ENCODE measurements at places on chromosomes 3 and 15. TPM values are rescaled to one million over a fixed set of nuclear protein-coding genes. Genes with fewer than 3 reads are reported as not detected.

ZNF710 gene
- total RNA-seq = 27.0 TPM

GNAT1 gene
- not detected for total RNA-seq

EPHA3 gene
- total RNA-seq = not detected

DNA sequence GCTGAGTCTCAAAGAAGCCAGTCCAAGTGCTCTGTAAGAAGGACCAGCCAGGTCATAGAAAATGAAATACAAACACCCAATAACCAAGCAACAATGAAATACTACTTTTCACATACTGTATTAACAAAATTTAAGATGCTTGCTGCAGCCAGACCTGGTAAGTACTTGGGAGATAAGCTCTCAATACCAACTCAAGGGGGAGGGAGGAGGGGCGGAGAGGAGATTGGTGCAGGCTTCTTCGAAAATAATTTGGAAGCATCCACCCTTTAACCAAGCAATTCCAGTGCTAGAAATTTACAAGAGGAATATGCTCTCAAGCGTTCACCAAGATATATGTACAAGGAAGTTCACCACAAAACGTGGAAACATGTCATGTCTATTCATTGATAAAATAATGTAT is 7.6 kb upstream of the LRRC2 start:
- H3K4me3 ChIP-seq = no peak overlapping the region
- DNase-seq = no peak
- H3K36me3 ChIP-seq = no peaks in the 10 kb centered on the region
- H3K4me1 ChIP-seq = no peaks in the 10 kb centered on the region

GRCh38 chr3:38497031-38497430 is 891 bp downstream of the EXOG start:
- peak overlapping the region; percentile 91 for H3K27ac ChIP-seq
- H3K27me3 ChIP-seq = no peaks in the 10 kb centered on the region
- H3K4me1 ChIP-seq = peaks cover 19% of the 10 kb centered on the region

- H3K36me3 ChIP-seq = peaks cover 3% of the 10 kb centered on the region
- peaks cover 7% of the 10 kb centered on the region for H3K27me3 ChIP-seq
- H3K27ac ChIP-seq = no peak overlapping the region
- peak; percentile 44 for DNase-seq
- H3K4me1 ChIP-seq = peaks cover 9% of the 10 kb centered on the region
Measured at GRCh38 chr3:109702252-109702651, 364.9 kb upstream of the DPPA4 start.

DNA sequence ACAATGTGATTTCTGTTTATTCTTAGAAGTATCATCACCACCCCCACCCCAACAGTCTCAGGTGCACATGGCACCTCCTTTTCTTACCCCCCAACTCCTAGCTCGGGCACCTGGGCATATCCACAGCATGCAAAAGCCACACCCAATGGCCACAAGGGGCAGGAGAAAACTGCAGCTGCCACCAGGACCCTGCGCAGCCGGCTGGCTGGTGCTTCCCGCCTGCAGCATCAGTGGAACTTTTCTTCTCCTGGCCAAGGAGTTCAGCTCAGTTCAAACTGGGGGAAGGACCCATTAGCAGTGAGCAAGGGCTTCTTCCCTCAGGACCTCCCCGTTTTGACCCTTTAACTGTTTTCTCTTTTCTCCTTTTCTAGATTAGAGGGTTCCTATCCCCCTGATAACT is 44.8 kb downstream of the TM4SF18 start:
- H3K27me3 ChIP-seq = no peaks in the 10 kb centered on the region
- no peak overlapping the region for H3K27ac ChIP-seq
- no peaks in the 10 kb centered on the region for H3K36me3 ChIP-seq
- no peak overlapping the region for H3K4me3 ChIP-seq

- H3K27me3 ChIP-seq = peaks cover 4% of the 10 kb centered on the region
- no peak for DNase-seq
- no peaks in the 10 kb centered on the region for H3K4me1 ChIP-seq
- H3K36me3 ChIP-seq = no peaks in the 10 kb centered on the region
- H3K4me3 ChIP-seq = no peak overlapping the region
- H3K27ac ChIP-seq = no peak overlapping the region
Measured at GRCh38 chr3:65955792-65956477, 82.8 kb downstream of the MAGI1 start.

DNA sequence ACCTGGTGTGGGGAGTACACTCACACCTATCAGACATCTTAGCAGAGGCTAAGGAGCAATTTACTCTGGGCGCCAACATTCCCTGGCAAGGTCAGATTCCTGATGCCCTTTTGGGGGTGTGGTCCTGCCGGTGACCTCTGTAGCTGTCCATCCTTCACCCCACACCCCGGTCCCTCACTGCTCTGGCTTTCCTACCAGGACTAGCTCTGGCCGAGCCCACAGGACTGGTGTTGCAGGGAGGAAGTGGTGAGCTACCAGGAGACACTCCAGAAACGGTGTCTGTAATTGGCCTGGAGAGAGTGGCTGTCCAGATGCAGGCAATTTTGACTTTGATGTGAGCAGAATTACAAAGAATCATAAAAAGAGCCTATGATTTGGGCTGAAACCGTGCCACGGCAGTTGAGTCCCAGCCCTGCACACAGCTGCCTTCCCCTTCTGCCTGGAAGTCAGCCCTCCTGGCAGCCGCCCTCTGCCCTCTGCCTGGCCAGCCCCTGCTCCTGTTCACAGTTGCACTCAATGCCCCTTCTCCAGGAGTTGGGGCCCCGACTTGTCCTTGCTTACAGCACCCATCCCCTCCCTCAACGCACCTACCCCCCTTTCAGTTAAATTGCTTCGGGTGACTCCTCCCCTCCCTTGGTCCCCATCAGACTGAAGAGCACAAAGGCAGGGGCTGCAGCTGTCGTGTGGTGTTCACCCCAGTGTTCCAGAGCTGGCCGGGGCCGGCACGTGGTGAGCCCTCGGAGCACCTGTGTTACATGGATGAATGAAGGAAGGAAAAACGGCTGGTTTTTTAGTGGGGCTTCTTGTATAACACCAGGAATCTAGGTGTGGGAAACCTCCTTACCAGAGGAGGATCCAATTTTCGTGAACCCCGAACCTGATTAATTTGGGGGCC is 80.2 kb upstream of the TPM1 start:
- no peak overlapping the region for H3K4me3 ChIP-seq
- no peak for DNase-seq
- no peak overlapping the region for H3K27ac ChIP-seq

ACTL6A gene
- total RNA-seq = 101 TPM

CELSR3 gene
- 7.5 TPM for total RNA-seq

ADAMTSL3 gene
- not detected for total RNA-seq

DNA sequence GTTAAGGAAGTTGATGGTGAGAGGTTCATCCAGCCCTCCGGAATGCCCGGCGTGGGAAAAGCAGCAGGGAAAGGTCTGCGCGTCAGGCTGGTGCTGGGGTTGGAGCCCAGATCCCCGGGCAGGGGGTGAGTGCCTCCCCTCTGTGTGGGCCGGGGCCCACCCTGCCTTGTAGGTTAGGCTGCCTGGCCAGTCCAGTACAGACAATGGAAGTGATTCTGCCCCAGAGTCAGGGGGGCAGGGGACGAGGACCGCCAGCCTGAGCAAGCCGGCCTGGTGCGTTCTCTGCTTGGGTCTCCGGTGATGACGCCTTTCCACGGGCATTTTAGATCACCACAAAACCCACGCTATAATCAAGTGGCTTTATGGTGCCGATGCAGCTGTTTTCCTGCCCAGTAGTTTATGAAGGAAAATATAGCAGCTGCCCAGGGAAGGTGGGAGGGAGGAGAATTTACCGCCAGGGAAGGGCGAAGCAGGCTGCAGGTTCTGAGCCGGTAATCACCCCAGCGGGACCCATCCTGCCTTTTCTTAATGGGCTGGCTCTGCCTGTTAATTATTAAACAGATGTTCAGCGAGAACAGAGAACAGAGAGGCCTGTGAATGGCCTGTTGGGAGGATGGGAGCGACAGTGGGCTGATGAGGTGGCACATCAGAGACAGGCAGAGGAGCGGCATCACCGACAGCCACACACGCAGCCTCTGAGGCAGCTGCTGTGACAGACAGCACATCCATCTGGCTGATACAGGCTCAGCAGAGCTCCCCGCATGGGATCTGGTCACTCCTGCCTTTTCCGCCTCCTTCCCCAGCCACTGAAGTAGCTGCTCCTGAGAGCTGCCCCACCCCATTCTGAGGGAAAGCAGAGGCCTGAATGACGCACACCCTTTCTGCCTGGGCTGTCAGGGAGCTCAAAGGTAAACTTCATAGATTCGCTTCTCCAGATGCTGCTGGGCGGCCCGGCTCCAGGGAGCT is 35.2 kb downstream of the BDH1 start:
- H3K27me3 ChIP-seq = no peaks in the 10 kb centered on the region
- H3K4me3 ChIP-seq = no peak overlapping the region
- no peak overlapping the region for H3K27ac ChIP-seq
- peaks cover 12% of the 10 kb centered on the region for H3K4me1 ChIP-seq

- no peak overlapping the region for H3K27ac ChIP-seq
- peaks cover 4% of the 10 kb centered on the region for H3K27me3 ChIP-seq
- H3K4me1 ChIP-seq = no peaks in the 10 kb centered on the region
- H3K4me3 ChIP-seq = no peak overlapping the region
- DNase-seq = no peak
- H3K36me3 ChIP-seq = no peaks in the 10 kb centered on the region
Measured at GRCh38 chr15:49815950-49816349, 195.1 kb downstream of the DTWD1 start.

GRCh38 chr15:28033443-28033842 is 65.7 kb downstream of the OCA2 start:
- H3K4me1 ChIP-seq = no peaks in the 10 kb centered on the region
- no peak overlapping the region for H3K27ac ChIP-seq
- H3K27me3 ChIP-seq = no peaks in the 10 kb centered on the region
- H3K4me3 ChIP-seq = no peak overlapping the region
- DNase-seq = no peak

GCSAM gene
- total RNA-seq = 11.7 TPM

- H3K4me1 ChIP-seq = peaks cover 8% of the 10 kb centered on the region
- no peak overlapping the region for H3K4me3 ChIP-seq
- no peak overlapping the region for H3K27ac ChIP-seq
- H3K27me3 ChIP-seq = peaks cover 50% of the 10 kb centered on the region
- DNase-seq = no peak
- no peaks in the 10 kb centered on the region for H3K36me3 ChIP-seq
Measured at GRCh38 chr15:51096976-51097375, 2.3 kb upstream of the TNFAIP8L3 start.

GRCh38 chr3:142450189-142450588 is 2.4 kb upstream of the XRN1 start:
- H3K36me3 ChIP-seq = peaks cover 24% of the 10 kb centered on the region
- H3K27me3 ChIP-seq = no peaks in the 10 kb centered on the region
- no peak for DNase-seq
- H3K4me3 ChIP-seq = no peak overlapping the region
- no peak overlapping the region for H3K27ac ChIP-seq
- H3K4me1 ChIP-seq = peaks cover 15% of the 10 kb centered on the region

RARRES1 gene
- total RNA-seq = not detected

- H3K4me1 ChIP-seq = peaks cover 4% of the 10 kb centered on the region
- no peaks in the 10 kb centered on the region for H3K27me3 ChIP-seq
- no peak for DNase-seq
- H3K36me3 ChIP-seq = no peaks in the 10 kb centered on the region
- H3K4me3 ChIP-seq = no peak overlapping the region
- no peak overlapping the region for H3K27ac ChIP-seq
Measured at GRCh38 chr3:171548917-171549316, 88.7 kb upstream of the TNIK start.

CFAP100 gene
- not detected for total RNA-seq

MOBP gene
- not detected for total RNA-seq

PODXL2 gene
- 1.3 TPM for total RNA-seq

DNA sequence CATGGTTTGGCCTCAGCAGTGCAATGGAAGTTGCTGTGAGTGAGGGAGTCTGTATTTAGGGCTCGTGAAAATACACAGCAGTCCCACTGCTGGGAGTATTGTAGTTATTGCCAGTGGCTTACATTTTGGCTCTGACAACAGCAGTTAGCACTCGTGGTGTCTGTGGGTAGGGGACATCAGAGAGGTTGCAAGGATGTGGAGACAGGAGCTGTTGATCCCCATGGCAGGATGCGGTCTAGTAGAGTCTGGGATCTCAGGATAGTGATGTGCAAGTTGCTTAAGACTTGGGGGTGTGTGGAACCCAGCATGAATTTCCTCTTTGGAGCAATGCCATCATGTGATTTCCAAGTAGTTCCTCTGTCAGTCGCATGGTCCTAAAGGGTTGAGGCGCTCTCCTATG is 59.9 kb downstream of the GALK2 start:
- peaks cover 21% of the 10 kb centered on the region for H3K4me1 ChIP-seq
- no peak for DNase-seq
- no peak overlapping the region for H3K4me3 ChIP-seq
- no peak overlapping the region for H3K27ac ChIP-seq
- H3K36me3 ChIP-seq = peaks cover 63% of the 10 kb centered on the region
- no peaks in the 10 kb centered on the region for H3K27me3 ChIP-seq

- H3K4me1 ChIP-seq = no peaks in the 10 kb centered on the region
- no peak overlapping the region for H3K4me3 ChIP-seq
- no peak for DNase-seq
- no peaks in the 10 kb centered on the region for H3K36me3 ChIP-seq
- H3K27ac ChIP-seq = no peak overlapping the region
- H3K27me3 ChIP-seq = peaks cover 1% of the 10 kb centered on the region
Measured at GRCh38 chr15:39226169-39226937, 354.5 kb upstream of the THBS1 start.

DNA sequence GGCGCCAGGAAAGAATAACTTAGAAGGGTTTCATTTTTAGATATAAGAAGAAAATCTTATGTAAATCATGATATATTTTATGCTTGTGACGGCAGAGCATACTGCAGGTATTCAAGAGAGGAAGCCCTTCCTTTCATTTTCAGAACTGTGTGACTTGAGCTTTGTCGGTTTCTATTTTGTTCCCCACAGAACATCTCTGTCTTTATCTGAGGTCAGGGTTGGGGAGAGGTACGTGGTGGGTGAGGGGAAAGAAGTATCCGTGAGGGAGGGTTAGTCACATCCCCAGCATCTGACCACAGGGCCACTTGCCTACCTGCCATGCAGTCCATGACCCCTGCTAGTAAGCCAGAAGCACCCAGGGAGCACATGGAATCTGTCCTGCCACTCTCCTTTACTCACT is 126.5 kb downstream of the DGKG start:
- H3K4me3 ChIP-seq = no peak overlapping the region
- peaks cover 6% of the 10 kb centered on the region for H3K4me1 ChIP-seq
- no peak overlapping the region for H3K27ac ChIP-seq
- H3K27me3 ChIP-seq = peaks cover 13% of the 10 kb centered on the region

DNA sequence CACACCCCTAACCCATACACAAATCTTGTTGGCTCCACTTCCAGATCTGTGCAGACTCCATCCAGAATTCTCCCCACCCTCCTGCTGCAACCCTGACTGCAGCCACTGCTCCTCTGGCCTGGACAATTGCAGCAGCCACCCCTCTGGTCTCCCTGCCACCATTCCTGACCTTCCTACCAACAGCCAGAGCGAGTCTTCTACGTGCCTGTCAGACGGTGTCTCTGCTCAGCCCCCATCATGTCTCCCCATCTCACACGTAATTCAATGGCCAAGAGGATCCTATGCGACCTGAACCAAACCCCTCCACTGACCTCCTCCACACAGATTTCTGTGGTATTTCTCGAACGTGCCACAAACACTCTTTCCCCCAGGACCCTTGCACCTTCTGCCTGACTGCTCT is 103.3 kb downstream of the TPRA1 start:
- H3K36me3 ChIP-seq = no peaks in the 10 kb centered on the region
- no peak overlapping the region for H3K27ac ChIP-seq
- H3K4me1 ChIP-seq = peaks cover 23% of the 10 kb centered on the region
- DNase-seq = no peak

GADL1 gene
- not detected for total RNA-seq
